ENCODE measurements at places on chromosomes 16 and 17.
A peak's percentile ranks its signal among the peaks of the same experiment; 100 is the strongest.

DNA sequence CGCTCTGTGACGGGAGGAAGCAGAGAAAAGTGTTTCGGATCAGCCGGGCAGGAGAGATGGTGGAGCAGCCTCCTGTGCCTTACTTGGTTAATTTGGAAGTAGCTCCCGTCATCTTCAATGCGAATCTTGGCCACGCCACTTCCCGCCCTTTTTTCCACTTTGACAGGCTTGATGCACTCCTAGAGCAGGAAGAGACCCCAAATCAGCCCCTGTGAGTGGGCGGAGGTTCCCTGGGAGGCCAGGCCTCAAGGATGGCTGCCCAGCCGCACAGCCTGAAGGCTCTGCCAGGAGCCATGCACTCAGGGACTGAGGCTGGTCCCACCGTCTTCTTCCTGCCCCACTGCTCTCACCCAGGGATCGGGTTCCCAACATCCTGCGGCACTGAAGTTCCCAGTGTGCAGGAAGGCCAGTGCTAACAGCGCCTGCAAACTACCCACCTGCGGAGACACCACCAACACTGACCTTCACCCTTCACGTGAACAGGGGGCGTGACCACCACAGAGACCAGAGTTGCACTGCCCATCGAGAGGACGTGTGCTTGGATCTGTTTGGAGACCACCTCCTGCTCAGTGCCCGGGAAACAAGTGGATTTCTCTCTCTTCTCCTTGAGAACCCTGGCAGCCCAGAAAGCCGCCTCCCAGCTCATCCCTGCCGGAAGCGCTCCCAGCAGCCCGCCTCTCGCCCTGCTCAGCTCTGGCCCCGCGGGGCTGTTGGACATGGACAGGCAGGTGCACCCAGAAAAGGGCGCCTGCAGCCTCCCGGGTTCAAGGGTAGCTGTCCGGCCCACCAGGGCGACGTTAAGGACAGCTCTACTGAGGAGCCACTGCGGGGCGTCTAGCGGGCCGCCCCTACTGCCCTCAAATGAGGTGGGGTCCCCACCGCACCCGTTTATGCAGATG is 988 bp downstream of the CIAO3 start:
- DNase-seq: no peak

DNA sequence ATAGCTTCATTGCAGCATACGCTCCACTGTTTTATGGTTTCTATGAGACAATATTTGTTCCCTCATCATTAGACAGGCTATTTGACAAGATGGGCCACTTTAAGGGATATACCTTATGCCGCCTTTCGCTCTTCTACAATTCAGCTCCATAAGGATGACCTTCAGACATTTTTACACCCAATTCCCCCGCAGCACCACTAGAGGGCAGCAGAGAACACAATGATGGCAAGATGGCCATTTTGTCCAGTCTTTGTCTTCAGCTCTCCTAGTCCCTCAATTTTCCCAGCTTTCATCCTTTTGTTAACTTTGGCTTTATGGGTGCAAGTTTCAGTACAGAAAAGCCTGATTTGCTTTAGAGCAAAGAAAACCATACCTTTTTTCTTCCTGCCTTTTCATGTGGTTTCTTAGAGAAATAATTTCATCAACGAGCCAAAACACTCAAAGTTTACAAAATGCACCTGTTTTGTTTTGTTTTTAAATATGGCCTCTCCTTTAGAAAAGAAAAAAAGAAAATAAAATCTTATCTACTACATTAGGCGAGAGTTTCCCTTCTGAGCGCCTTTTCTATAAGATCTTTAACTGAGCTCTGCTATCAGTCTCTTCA is 355.3 kb downstream of the TOX3 start:
- peak; percentile 48 for DNase-seq

- no peak for DNase-seq
These were observed 1.0 kb upstream of the C16orf74 start for GRCh38 chr16:85751698-85752501.

- no peak for DNase-seq
These were observed 2.9 kb upstream of the CARMIL2 start for GRCh38 chr16:67641779-67642708.

GRCh38 chr17:32488177-32488542 is 1.4 kb downstream of the CDK5R1 start:
- DNase-seq: no peak

DNA sequence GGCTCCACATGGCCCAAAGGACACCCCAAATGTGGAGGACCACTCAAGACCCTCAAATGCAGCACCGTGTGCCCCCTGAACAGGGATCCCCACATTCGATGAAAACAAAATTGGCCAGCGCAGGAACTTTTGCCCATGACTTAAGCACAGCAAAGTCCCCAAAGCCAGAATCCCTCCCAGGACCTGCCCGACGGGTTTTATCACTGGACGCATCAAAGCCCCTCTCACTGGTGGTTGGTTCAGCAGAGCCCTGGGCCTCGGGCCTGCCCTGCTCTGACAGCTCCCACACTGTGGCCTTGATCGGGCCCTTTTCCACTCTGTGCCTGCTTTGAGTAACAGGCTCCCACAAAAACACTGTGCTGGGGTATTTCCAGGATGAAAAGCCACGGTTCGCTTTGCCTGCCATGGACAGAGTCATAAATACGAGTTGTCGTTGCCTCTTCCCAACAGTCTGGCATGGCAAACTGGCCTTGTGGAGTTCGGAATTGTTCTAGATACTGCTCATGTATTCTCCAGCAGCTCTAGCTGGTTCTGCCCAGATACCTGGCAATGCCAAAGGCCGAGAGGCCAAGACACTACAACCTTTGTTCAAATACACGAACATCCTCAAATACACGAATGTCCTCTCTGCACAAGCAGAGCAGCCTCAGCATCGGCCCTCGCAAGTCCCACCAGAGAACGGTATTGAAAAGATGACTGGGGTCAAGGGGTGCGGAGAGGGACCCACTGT is 46.4 kb downstream of the TBC1D16 start:
- no peak for DNase-seq

- no peak for DNase-seq
These were observed 119.4 kb downstream of the FOXL1 start for GRCh38 chr16:86697715-86698114.

DNA sequence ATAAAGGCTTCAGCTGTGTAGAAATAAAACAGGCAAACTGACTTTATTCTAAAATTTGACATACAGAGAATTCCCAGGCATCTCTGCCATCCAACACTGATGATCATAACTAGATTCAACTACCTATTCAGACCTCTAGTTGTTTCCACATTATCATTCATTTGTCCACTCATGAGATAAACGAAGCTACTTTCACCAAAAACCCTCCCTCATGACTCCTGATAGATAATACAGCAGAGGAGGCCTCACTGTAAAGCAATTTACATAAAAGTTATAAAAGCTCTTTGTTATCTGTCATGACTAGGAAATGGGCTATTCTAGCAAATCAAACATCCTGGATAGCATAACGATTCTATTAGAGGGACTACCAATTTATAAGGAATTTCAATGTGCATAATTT is 19.6 kb upstream of the RFFL start:
- no peak for DNase-seq

GRCh38 chr16:23893986-23894385 is 58.2 kb downstream of the PRKCB start:
- no peak for DNase-seq

DNA sequence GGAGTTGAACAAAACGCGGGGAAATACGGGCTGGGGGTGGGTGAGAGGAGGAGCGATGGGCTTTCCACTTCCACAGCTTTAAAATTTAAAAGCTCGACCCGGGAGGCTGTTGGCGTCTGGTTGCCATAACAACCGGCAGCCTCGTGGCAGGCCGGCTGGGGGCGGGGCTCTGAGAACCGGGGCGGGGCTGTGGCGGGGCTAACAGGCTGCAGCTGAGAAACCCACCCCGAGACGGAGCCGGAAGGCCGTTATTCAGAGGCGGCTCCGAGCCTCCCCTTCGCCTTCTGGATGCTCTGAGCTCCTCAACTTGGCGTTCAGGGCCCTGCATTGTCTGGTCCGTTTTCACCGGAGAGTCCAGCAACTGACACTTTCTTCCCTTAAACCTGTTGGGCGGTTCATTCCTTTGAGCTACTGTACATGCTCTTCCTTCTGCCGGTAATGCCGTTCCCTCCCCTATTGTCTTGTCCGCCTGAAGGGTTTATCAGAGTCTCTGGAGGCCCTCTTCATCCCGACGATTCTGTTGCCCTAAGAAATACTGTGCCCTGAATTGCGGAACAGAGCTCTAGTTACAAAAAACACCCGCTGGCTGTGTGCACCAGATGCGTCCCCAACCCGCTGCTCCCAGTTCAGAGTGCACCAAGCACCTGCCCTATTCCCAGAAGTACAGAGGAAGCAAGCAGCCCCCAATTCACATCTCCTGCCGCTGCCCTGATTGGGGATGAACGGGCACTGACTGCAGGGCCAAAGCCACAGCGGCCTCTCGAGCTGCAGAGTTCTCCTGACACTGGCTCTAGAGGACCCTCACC is 596 bp downstream of the DNAAF8 start:
- peak; percentile 72 for DNase-seq

- no peak for DNase-seq
These were observed 20.9 kb downstream of the LDAF1 start for GRCh38 chr16:21179126-21179982.

DNA sequence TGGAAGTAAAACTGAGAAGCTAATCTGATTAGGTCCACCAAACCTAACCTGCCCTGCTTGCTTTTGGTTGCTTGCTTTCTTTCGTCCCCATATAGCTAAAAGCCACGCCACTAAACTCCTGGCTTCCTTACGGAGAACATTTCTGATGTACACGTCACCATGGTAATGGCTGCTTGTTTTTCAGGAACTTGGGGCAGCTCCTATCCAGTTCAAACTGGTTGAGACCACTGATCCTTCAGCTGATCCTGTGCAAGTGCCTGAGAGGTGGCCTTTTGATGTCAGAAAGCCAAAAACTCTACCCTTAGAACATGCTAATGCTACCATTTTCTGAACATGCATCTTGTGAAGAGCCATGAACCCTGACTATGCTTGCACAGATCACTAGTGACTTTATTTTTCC is 14.4 kb upstream of the DHRS7C start:
- DNase-seq: no peak

- no peak for DNase-seq
These were observed 21.1 kb downstream of the STH start for GRCh38 chr17:46020023-46020761.

- no peak for DNase-seq
These were observed at the start of gene HNF1B for GRCh38 chr17:37744961-37745800. Gene HNF1B (minus strand): TSS chr17:37745059. CDS start chr17:37744884, 175 bp downstream.

DNA sequence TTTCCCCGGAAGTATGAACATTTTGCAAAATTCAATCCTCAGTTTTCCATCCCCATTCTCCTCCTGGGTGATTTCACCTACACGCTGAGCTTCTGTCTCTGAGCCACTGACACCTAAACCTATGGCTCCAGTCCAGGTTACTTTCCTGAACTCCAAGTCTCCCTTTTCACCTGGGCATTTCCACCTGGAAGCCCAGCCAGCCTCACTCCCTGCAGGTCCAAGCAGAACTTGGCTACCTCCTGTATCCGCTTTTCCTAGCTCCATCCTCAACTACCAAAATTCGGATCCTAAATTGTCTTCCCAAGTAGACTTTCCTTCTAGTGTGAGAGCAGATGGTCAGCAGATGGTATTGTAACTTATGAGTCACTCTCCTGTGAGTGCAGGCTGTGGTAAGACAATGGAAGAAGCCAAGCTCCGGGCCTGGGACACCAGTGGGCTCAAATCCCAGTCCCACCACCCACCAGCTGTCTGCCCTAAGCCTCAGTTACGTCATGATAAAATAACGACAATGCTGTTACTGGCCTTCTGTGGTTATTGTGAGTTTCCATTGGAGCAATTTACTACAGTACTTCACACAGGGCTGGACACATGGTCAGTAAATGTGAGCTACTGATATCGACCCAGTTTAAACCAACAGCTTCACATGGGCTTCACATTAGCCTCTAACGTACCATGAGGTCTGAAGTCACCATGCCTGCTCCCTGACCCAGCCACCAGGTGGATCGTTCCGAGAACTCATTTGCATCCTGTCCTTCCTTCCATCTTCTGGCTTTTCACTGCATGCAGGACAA is 33.3 kb downstream of the PECAM1 start:
- DNase-seq: peak; percentile 91

- DNase-seq: no peak
These were observed 28.4 kb downstream of the BAIAP2 start for GRCh38 chr17:81063106-81064093.

DNA sequence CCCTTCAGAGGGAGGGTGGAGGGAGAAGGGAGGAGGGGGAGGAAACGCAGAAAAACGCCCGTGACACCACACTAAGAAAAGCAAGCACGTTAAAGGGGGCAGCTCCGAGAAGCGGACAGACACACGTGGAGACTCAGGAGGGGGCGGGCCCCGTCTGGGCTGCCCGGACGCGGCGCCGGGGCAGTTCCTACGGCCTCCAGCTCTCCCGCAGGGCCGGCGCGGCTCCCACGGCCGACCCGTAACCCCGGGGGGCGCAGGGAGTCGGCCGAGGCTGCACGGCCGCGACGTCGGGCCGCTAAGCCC is 362 bp downstream of the KLHDC4 start:
- no peak for DNase-seq

- DNase-seq: no peak
These were observed 3.5 kb upstream of the RRAD start for GRCh38 chr16:66928702-66929388.

DNA sequence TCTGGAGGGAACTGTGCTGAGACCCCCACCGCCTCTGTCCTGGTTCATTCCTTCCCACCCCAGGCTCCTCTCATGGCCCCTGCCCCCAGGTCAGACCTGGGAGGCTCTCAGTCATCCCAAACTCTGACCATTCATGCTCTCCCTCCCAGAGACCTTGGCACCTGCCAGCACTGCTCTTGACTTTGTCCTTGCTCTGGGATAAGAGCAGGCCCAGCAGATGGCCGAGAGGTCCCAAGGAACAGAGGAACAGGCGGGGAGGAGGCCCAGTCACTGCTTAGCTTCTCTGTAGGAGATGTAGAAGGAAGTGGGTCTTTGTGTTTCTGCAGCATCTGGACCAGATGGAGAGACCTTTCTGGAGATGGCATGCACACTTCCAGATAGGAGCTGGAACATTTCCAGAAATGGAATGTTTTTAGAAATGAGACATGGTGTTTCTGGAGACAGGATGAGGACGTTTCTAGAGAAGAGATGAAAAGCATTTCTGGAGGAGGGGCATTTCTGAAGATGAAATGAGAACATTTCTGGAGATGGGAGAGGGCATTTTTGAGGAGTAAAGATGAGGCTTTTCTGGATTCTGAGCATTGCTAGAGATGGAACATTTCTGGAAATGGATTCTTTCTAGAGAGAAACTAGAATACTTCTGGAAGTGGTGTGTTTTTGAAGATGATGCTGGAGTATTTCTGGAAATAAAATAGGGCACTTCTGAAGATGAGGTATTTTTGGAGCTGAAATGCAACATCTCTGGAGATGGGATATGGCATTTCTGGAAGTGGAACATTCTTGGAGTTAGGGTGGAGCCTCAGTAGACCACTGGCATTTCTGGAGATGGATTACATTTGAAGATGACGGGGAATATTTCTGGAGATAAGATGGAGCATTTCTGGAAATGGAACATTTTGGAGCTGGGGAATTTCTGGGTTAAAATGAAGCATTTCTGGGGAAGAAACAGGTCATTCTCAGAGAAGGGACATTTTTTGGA is 55.2 kb downstream of the RAI1 start:
- DNase-seq: no peak

GRCh38 chr17:47225436-47225858 is 16.3 kb downstream of the MYL4 start:
- DNase-seq: peak; percentile 77

GRCh38 chr16:79469999-79470398 is 130.5 kb downstream of the MAF start:
- no peak for DNase-seq

Data from fibroblast of the conjunctiva (primary cell).